ENCODE measurements at places on chromosomes 3 and 15. TPM values are rescaled to one million over a fixed set of nuclear protein-coding genes. Genes with fewer than 3 reads are reported as not detected.

The FOXB1 gene
- total RNA-seq = not detected

The LIPC gene
- 0.68 TPM for total RNA-seq

The UMPS gene
- 14.8 TPM for total RNA-seq

The ARHGAP11A gene
- total RNA-seq = 2.6 TPM

The COMMD4 gene
- total RNA-seq = 31.9 TPM

The GOLGA8J gene
- total RNA-seq = not detected

The IGSF11 gene
- 2.2 TPM for total RNA-seq

The CCR3 gene
- total RNA-seq = not detected

The SYNM gene
- total RNA-seq = 329 TPM

The LZTFL1 gene
- total RNA-seq = 8.6 TPM

The STRIT1 gene
- not detected for total RNA-seq

The DET1 gene
- 5.3 TPM for total RNA-seq

The SLC28A2 gene
- total RNA-seq = not detected

The LINGO1 gene
- total RNA-seq = 30.5 TPM
